Gastrocnemius medialis (tissue), 4 donors: ENCODE measurements at places on chromosomes 12 and 14.

- no peak for DNase-seq
Measured at GRCh38 chr12:14950421-14950820, 11.0 kb downstream of the ARHGDIB start.

- no peak for DNase-seq
Measured at GRCh38 chr14:58724702-58725101, 86.9 kb downstream of the DACT1 start.

GRCh38 chr12:107349008-107349747, 255.8 kb upstream of the CRY1 start:
- no peak for DNase-seq

DNA sequence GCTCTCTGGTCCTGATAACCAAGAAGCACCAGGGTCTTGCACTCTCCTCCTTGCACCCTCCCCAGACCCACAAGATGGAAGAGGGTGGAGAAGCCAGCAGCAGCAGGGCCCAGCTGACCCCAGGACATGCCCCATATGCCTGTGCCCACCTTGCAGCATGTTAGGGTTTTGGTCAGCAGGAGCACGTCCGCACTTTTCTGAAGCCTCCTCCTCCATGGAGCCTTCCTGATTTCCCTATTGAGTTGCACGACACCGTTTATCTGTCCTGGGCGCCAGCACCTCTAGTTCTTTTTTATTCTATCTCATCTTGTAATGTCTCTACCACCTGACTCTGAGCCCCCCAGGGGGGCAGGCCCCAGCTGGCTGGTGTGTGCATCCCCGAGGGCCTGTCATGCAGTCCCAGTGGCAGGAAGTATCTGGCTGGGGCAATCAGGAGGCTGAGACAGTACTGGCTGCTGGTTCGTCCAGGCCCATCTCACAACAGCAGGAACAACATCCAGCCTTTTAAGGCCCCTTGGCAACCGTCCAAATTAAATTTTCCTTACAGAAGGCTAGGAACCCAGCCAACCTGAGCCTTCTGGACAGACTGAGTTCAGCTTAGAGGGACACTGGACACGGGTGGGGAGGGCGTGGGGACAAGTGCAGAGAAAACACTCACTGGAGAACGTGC, 39.6 kb downstream of the CCDC85C start:
- DNase-seq = no peak

- no peak for DNase-seq
Measured at GRCh38 chr12:11827091-11828061, 177.9 kb downstream of the ETV6 start.

DNA sequence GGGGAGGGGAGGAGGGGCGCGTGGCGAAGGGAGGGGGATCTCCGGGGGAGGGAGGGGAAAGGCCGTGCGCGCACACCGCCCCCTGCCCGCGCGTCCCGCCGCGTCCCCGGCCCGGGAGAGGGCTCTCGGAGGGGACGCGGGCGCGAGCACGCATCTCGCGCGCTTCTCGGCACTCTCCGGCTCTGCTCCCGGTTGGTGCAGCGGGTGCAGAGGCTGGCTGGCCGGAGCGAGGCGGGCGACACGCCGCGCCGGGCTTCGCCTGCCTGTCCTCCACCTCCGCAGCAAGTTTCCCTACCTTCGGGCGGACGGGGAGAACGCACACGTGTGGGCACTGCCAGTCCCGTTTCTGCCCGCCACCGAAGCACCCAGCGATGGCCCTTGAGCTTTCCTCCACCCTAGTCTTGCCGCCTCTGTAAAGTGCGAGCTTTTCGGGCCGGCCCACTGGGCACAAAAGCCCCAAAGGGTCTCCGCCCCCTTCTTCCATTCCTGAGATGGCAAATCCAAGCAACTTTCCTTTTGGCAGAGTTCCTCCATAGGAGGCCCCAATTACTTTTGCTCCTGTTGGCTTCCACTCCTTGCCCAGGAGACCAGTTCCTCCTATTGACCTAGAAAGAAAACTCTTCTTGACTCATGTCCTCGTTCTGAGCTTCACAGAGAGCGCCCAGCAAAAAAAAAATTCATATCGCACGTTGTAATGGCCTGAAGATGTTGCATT, 363 bp upstream of the CSAD start:
- DNase-seq = peak; percentile 54

GRCh38 chr12:72271451-72272090, 599 bp upstream of the TRHDE start:
- no peak for DNase-seq

GRCh38 chr12:5947006-5947405, 1.9 kb upstream of the ANO2 start:
- no peak for DNase-seq

DNA sequence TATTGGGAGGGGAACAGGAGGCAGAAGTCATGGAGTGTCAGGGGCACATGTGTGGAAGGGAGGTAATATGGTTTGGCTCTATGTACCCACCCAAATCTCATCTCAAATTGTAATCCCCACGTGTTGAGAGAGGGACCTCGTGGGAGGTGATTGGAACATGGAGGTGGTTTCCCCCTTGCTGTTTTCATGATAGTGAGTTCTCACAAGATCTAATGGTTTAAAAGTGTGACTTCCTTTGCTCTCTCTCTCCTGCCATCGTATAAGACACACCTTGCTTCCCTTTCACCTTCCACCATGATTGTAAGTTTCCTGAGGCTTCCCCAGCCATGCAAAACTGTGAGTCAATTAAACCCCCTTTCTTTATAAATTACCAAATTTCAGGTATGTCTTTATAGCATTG, 41.6 kb upstream of the CDK17 start:
- DNase-seq = no peak

DNA sequence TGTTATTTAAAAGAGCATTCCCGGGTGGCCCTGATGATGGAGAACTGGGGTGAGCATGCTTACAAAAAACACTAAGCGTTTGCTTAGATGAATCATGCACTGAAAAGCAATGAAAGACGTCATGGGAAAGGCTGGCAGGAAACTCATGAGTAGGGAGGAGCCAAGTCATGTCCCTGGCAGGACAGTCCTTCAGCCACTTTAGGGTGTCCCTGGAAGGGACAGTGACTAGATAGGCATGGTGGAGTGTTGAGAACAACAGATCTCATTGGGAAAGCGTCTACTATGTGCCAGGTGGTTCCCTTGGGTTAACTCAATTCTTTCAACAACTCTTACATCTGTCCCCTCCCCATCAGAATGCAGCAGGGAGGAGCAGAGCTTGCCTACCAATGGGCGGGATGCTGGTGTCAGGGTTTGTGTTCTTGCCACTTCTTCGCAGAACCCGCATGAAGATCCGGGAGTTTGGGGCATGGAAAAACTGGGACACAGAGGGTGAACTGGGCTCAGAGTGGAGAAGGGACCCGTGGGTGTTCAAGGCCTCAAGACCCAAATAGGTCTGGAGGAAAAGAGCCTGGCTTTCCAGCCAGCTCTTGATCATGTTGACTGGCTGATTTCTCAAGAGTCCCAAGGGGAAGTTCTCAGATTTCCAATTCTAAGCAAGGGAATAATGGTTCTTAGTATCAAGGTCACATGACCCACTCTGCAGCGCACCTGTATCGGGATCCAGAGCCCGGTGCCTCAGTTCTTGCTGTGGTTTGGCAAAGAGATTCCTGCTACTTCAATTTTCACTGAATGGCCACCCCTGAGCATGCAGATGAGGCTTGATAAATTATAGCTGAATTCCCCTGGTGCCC, 653.9 kb upstream of the TBX3 start:
- DNase-seq = peak; percentile 48

DNA sequence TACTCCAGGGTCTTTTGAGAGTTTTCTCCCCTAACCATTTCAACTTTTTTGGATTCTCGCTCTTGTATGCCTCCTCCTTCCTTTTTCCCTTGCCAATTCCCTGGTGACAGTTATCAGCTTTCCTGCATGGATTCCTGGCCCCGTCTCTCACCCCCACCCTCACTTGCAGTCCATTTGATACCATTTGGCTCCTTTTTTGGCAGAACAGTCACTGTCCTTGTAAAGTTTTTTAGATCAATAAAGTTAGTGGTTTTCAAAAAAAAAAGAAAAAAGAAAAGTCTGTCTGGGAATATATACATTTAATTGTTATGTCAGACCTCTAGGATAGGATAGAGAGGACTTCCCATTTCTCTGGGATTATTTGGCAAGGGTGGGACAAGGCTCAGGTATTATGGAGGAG, 42.1 kb downstream of the ACTN1 start:
- DNase-seq = no peak

GRCh38 chr12:109418848-109419480, 58.1 kb downstream of the KCTD10 start:
- no peak for DNase-seq

- DNase-seq = no peak
Measured at GRCh38 chr14:31596342-31597095, 35.3 kb downstream of the NUBPL start.

- DNase-seq = no peak
Measured at GRCh38 chr14:95046711-95047681, 110.3 kb downstream of the DICER1 start.

DNA sequence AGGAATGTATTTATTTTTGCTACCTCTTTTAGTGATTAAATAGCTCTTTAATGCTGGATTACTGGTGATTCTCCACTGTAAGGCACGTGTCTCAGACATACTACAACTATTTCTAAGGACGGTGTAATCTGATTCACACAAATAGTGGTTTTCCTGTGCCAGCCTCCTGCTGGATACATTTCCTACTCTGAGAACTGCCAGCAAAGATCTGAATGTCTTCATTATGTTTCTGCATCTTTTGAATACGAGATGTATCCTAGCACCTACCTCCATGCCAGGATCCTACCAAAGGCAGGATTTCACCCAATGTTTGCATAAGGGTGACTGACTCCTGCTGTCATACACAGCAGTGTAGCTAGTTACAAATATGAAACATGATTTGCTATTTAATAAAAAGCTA, 120.6 kb downstream of the PRICKLE1 start:
- DNase-seq = no peak

GRCh38 chr12:20950248-20950647, 139.7 kb downstream of the SLCO1B3 start:
- no peak for DNase-seq

DNA sequence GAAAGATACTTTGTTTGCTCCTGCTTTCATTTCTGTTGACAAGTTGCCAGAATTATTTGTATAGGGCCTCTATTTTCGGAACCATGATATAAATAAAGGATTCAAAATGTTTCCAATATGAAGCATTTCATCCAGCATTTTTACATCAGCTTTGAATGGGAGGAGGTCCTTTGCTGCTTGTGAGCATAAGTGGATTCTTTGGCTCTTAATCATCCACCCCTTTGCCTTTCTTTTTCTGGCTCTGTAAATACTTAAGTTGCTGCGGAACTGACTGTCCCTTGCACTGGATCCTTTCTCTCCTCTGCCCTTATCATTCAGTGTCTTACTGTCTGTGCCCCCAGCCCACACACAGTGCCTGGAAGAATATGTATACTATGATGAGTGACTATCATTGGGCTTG, 357.3 kb upstream of the RGS6 start:
- no peak for DNase-seq

DNA sequence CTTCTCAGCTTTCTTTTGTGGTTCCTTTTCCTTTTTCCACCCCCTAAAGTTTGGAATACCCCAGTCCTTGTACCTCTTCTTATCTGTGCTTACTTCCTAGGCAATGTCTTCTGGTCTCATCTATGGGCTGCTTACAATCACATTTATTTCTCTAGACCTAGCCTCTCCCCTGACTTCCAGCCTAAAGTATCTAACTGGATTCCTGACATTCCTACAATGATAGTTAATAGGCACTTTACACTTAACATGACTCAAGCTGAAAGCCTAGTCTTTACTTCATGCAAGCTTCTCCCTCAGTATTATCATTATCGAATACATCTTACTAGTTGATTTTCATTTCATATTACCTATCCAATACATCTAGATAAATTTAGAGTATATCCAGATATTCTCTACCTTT, 21.2 kb downstream of the CLECL1 start:
- no peak for DNase-seq

GRCh38 chr14:101719708-101720107, 41.8 kb upstream of the PPP2R5C start:
- DNase-seq = no peak

DNA sequence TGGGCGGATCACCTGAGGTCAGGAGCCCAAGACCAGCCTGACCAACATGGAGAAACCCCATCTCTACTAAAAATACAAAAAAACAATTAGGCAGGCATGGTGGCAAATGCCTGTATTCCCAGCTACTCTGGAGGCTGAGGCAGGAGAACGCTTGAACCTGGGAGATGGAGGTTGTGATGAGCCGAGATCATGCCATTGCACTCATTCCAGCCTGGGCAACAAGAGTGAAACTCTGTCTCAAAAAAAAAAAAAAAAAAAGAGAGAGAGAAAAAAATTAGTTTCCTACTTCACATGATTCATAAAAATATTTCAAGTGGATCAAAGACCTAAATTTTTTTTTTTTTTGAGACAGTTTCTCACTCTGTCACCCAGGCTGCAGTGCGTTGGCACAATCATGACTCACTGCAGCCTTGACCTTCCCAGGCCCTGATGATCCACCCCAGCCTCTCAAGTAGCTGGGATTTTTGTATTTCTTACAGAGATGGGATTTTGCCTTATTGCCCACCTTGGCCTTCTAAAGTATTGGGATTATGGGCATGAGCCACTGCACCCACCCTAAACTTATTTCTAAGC, 24.9 kb downstream of the FCF1 start:
- DNase-seq = no peak

GRCh38 chr12:52372216-52373154, 5.2 kb upstream of the KRT85 start:
- DNase-seq = peak; percentile 71

DNA sequence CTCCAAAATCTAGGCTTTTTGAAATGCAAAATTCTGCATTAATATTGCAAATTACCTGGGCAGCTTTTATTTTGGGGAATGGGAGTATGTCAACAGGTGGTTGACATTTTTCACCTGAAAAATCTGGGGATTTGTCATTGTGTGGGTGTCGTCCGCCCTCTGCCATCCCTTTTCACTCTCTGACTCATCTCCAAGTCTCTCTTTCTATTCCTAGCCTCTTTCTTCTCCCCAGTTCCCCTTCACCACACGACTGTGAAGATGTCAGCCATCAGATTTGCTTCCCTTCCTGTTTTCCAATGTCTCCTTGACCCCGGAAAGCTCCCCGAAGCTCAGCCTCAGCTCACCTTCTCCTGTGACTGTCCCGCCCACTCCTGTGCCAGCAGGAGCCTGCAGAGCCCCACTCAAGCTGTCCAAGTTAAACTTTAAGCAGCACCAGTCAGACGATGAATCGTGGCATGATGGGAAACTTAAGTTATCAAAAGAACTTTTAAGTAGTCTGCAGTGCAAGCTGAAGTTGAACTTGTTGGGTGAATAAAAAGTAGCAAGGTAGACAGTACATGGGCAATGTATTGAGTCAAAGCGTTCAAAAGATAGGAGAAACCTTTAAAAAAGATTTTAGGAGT, 590.2 kb downstream of the VRK1 start:
- no peak for DNase-seq

DNA sequence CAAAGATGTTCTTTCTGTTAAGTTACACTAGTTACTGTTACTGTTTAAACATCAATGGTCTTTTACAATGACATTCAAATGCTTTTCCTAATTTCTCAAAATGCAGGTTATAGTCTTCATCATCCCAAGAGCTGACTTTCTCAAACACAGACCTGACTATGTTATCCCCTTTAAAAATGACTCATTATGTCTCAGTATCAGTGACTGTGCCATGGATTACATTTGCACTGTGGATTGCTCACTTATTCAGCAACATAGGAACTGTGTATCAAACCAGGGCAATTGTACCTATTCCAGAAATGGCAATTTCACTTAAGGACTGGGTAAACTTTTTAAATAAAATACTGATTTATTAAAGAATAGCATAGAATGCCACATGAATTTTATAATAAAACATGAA, 630.2 kb upstream of the NOVA1 start:
- DNase-seq = no peak

GRCh38 chr12:75479963-75480461, 543 bp upstream of the GLIPR1 start:
- no peak for DNase-seq
